NCI-H1105 (cell line): ENCODE measurements at places on chromosomes 11 and 22.
A peak's percentile ranks its signal among the peaks of the same experiment; 100 is the strongest.

DNA sequence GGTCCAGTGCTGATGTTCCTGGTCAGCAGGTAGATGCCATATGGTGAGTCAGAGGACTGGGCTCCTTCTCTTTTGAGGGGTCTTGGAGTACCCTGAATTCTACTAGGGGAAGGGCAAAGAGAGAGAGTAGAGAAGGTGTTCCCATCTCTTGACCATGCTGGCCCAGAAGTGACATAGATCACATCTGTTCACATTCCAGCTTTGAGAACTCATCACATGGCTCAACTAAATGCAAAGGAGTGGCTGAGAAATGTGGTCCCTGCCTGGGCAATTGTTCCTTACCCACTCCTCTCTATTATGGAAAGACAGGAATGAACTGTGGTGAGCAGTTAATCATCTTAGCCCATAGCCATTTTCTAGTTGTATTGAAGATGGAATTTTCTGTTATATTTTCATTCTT is 105.4 kb upstream of the TIMP3 start:
- no peak for DNase-seq

- DNase-seq: no peak
These were observed 50.5 kb upstream of the WNT7B start for GRCh38 chr22:46027211-46028105.

DNA sequence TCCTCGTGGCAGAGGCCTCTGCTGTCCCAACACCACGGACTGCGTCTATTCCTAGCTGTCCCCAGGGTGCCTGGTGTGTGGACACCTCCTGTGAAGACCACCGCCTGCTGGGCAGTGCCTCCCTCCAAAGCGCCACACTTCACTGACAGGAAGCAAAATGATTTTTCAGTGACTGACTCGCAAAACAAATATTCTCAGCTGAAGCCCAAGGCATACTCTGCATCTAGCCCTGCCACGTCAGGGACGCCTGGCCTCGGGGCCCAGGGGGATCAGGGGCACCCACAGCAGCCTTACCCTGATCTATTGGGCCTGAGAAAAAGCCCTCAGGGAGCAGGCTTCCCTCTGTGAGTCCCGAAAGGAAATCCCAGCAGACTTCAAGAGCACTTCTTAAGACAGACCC is 2.2 kb downstream of the BRD1 start:
- no peak for DNase-seq

- DNase-seq: no peak
These were observed 33.1 kb upstream of the IPO7 start for GRCh38 chr11:9351321-9351881.

- DNase-seq: no peak
These were observed 151.1 kb upstream of the ISX start for GRCh38 chr22:34914846-34915245.

DNA sequence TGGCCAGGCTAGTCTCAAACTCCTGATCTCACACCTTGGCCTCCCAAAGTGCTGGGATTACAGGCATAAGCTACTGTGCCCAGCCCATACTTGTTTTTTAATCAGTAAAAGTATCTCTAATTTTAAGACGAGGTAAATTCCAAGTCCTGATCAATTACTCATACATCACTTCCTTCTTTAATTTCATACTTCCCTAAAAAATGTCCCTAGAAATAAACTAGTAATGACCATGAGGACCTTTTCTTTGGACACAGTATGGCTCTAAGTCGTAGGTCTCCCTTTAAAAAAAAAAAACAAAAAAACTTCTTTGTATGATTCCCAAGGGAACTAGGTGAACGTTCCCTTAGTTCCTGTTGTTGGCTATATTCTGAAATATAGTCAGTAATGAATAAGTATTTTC is 29.8 kb downstream of the NUP98 start:
- DNase-seq: no peak

DNA sequence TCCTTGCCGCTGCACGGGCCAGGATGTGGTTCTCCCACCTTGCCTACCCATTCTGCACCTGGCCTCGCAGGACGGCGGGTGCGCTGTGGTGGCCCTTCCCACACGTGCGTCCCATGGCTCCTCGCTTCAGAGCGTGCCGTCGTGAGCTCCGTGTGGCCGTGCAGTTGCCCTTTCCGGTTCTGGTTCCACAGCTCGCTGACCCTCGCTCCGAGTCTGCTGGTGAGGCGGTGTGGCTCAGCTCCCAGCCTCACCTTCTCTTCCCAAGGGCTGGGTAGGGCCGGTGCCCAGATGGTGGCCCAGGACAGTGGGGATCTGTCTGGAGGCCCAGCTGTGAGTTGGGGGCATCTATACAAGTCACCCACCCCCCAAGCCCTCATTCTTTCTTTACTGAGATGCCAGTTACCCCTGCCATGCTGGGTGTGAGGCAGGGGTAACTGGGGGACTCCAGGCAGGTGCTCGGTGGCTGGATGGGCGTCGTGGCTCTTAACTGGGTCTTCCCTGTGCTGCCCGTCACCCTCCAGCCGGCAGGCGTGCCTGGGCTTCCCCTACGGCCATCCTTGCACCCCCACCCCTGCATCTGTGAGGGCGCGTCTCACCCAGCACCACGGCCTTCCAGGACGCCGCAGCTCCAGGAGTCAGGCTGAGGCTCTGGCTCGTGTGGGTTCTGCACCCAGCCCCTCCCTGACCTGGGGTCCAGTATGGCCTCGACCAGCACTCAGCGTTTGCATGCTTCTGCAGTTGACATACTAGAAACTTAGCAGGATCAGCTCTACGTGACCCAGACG is 395.2 kb downstream of the TBC1D22A start:
- DNase-seq: no peak

DNA sequence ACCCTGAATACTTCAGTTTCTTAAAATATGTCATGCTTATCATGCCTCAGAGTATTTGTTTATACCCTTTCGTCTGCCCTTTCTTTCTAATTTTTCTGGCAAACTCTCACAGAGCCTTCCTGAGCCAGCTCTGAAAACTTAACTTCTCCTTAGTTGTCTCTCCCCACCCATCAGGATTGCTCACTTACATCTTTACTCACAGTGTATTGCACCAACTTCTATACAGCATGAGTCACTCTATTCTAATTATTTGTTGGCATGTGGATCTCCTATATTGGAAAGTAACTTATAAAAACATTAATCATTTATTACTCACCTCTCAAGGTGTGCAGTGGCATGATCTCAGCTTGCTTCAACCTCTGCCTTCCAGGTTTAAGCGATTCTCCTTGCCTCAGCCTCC is 114.9 kb downstream of the FANCF start:
- no peak for DNase-seq

- DNase-seq: no peak
These were observed 42.0 kb upstream of the TTC36 start for GRCh38 chr11:118485273-118485672.

DNA sequence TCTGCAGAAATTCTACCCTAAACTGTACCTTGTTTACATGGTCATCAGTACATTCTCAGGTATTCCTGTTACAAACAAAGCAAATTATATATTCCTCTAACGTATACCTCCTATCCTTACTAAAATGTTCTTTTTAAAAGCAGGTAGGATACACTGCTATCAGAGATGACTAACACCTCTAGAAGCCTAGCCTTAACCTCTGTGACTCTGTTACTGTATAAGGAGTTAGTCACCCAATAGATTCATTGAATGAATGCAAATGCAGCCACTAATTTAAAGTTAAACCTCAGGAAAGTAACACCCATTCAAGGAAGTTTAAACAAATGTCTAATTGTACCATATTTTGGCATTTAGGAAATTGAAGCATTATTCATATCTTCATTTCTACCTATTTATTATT is 82.2 kb downstream of the FCHSD2 start:
- DNase-seq: no peak

DNA sequence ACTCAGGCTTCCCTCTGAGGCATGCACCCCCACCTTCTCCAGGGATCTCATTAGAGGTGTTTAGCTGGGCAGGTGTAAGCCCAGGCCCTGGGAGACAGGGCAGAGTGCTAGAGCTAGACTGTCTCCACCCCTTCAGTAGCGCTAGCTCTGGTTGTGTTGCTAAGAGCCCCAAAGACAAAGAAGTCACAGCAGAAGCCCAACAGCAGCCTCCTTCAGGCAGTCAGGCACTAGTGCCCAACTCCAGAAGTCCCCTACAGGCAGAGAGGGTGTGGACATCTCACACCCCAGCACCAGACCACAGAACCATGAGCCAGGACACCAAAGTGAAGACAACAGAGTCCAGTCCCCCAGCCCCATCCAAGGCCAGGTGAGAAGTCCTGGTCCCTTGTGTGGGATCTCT is at the start of gene CNGA4:
CNGA4 (plus strand) TSS at position 188 of the 400 bp plus-strand sequence; CDS start at position 306, 118 bp downstream.
- no peak for DNase-seq

- no peak for DNase-seq
These were observed 92.1 kb downstream of the CACNA1I start for GRCh38 chr22:39662686-39663052.

- DNase-seq: no peak
These were observed 9.9 kb upstream of the CARD18 start for GRCh38 chr11:105149477-105149876.

DNA sequence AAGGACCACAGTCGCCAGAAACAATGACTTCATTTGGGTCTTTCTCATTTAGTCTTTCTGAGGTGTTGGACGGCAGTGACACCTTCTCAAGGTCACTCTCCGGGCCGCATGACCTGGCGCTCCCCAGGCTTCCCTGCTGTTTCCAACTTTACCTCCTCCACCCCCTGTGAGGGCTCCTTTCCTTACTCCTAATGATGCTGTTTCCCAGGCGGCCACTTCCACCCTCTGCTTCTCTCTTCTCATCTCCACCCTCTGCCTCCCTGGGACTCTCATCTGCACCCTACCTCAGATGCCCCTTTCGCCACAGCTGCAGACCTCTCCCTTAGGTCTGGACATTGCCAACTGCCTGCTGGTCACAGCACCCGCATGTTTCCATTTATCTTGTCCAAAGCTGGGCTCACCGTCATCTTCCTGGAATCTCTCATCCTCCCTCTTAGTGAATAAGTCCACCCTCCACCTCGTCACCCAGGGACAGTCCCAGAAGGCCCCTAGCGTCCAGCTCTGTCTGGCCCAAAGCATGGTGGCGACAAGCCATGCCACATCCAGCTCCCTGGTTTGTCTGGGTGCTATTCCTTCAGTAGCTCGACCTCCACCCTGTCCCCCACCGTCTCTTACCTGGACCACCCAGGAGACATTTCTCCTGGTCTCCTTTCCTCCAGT is 113.8 kb downstream of the BUD13 start:
- no peak for DNase-seq

GRCh38 chr11:111764621-111765020 is 1.6 kb downstream of the PPP2R1B start:
- DNase-seq: no peak

DNA sequence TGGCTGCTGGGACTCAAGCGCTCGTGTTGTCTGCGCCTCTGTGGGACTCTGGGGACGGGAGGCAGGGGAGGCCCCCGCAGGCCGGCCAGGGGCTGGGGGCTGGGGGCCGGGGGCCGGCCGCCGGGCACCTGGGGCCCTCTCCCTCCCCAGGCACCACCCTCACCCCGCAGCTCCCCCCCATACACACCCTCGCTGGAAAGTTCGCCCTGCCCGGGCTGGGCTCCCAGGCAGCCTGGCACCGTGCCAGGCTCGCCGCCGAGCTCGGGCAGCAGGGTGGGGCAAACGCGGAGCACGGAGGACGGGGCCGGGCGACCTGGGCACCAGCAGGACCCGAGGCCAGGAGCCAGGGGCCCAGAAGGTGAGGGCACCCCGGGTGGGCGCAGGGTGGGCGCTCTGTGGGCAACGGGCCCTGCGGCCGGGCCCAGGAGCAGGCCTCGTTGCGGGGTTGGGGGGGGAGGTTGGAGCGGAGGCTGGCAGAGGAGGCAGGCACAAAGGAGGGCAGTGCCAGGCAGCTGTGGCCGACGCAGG is 76.7 kb upstream of the WNT7B start:
- DNase-seq: peak; percentile 59

- no peak for DNase-seq
These were observed 194.9 kb downstream of the SWAP70 start for GRCh38 chr11:9858822-9859221.

GRCh38 chr11:83156996-83157593 is at the start of gene PCF11:
PCF11 (plus strand) TSS chr11:83157131; CDS start chr11:83157440, 309 bp downstream.
- DNase-seq: no peak

DNA sequence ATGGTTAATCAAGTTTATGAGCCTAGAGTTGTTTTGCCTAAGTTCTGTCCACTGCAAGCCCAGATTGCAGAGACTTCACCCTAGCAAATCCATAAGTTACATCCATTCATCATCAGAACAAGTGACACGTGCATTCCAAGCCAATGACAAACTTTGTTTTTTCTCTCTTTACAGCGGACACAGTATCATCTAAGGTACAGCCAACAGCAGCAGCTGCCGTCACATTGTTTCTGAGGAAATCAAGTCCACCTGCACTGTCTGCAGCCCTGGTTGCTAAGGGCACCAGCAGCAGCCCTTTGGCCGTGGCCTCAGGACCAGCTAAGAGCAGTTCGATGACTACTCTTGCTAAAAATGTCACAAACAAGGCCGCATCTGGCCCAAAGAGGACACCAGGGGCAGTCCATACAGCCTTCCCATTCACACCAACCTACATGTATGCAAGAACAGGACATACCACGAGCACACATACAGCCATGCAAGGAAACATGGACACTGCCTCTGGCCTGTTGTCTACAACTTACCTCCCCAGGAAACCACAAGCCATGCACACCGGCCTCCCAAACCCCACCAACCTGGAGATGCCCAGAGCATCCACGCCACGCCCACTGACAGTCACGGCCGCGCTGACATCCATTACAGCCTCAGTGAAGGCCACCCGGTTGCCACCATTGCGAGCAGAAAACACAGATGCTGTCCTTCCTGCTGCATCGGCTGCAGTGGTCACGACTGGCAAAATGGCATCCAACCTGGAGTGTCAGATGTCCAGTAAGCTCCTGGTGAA is 155.8 kb downstream of the C11orf91 start:
- no peak for DNase-seq

DNA sequence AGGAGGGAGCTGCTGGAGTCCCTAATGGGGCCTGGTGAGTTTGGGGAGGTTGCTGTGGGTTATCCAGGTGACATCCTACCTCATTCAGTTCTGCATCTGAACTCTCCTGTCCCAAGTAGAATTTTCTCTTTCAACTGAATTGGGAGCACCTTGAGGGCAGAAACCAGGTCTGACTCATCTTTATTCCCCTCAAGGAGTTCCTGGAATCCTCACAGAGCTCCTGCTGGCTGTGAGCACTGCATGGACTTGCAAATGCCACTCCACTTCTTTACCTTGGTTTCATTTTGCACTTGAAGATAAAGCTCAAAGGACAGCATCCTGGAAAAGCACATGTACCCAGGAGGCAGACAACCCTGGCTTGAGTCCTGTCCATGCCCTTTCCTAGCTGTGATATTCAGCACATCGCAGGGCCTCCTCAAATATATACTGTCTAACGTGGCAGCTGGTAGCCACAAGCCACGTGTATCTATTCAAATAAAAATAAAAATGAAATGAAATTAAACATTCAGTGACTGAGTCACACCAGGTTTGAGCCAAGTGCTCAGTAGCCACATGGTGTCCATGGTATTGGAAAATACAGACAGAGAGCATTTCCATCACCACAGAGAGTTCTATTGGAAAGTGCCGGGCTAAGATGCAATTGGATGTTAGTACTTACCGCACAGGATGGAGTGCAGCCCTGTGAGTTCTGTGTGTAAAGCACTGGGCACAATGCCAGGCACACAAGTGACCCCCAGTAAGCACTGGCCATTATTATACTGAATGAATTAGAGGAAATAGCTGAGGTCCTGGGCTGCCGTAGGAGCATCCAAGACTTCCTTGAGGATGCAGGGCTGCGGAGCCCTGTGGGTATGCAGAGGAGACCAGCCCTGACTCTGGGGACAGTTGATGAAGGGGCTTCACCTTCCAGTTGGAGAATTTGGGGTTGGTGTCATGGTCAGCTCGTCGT is 149.0 kb downstream of the PKNOX2 start:
- no peak for DNase-seq

- DNase-seq: no peak
These were observed 1.3 kb downstream of the FAR1 start for GRCh38 chr11:13669544-13670488.
